ENCODE measurements at places on chromosomes 3 and 15. TPM values are rescaled to one million over a fixed set of nuclear protein-coding genes. Genes with fewer than 3 reads are reported as not detected.

CD86 gene
- total RNA-seq = not detected

ATP8B4 gene
- total RNA-seq = 0.79 TPM

FRMD5 gene
- 2.9 TPM for total RNA-seq

ERICH6 gene
- not detected for total RNA-seq

NT5DC2 gene
- 81.1 TPM for total RNA-seq

STRIT1 gene
- not detected for total RNA-seq

ANKRD34C gene
- total RNA-seq = not detected

MNS1 gene
- total RNA-seq = 2.8 TPM

ARHGEF26 gene
- total RNA-seq = 9.1 TPM

DISP2 gene
- 1.0 TPM for total RNA-seq

GOLGA8M gene
- total RNA-seq = not detected

All from A549 treated with Mapracorat at 1 μM for 4 hours (cell line).